T-helper 17 cell (primary cell): ENCODE measurements at places on chromosomes 5 and 9.

DNA sequence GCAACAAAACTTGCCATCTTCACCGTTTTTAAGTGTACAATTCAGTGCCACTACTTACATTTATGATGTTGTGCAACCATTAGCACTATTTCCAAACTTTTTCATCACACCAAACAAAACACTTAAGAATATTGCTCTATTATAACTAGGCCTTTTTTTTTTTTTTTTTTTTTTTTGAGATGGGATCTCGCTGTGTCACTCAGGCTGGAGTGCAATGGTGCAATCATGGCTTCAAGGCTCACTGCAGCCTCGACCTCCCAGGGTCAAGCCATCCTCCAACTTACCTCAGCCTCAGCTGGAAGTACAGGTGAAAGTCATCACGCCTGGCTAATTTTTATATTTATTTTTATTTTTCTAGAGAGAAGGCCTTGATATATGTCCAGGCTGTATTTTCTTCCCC, 22.3 kb upstream of the LMNB1 start:
- DNase-seq, result no peak

GRCh38 chr9:36029765-36030528, 6.8 kb upstream of the RECK start:
- no peak for DNase-seq

GRCh38 chr5:128109138-128109537, 25.6 kb downstream of the SLC12A2 start:
- DNase-seq, result no peak

DNA sequence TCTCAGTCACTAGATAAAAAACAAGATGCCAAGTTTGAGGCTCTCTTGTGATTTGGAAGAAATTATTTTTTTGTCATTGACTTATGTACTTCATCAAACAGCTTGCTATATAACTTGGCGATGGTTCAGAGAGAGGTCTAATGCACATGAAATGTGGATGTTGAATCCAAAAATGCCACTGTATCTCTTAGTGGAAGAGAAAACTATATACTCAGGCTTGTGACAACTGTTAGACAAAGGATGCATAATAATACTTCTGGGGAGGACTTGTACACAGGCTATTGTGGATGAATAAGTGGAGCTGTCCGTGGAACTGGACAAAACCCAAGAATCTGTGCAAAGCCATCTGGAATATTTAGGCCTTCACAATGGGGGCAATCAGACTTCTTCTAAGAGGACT, 162.9 kb upstream of the NMUR2 start:
- DNase-seq, result no peak

GRCh38 chr5:14258840-14259239, 115.7 kb downstream of the TRIO start:
- no peak for DNase-seq

- no peak for DNase-seq
Observed at GRCh38 chr5:131706281-131706680, 71.3 kb upstream of the RAPGEF6 start.

DNA sequence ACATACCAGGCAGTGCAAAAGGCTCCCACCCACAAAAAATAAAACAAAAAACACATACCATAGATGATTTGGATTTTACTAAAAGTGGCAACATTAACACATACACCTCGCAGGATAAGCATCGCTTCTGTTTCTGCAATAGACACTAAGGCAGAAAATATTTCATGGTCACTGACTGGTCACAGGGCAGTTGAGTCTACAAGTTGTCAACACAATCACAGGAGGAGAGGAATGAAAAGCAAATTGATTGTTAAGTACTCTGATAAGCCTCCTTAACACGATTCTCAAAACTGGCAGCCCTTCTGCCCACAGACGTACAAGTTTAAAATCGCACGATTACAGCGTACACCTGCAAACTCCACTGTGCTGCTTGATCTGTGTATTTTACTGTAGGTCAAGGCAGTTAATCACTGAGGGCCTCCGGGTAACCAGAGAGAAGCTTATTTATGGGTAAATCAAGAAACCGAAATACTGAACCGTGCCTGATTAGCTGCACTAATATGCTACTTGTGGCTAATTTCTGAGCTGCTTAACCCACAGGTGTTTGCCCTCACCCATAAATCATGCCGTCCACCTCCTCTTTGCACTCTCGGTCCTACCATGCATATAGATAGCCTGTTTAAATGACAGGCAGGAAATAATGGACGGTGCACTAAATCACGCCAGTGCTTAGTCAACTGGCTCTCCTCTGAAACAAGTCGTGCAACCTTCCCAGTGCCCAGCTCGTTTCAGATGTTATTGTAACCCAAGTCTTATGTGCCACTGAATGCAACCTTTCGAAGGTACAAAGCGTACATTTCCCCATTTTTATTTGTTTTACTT, 659.4 kb upstream of the ADAMTS16 start:
- DNase-seq, result no peak

DNA sequence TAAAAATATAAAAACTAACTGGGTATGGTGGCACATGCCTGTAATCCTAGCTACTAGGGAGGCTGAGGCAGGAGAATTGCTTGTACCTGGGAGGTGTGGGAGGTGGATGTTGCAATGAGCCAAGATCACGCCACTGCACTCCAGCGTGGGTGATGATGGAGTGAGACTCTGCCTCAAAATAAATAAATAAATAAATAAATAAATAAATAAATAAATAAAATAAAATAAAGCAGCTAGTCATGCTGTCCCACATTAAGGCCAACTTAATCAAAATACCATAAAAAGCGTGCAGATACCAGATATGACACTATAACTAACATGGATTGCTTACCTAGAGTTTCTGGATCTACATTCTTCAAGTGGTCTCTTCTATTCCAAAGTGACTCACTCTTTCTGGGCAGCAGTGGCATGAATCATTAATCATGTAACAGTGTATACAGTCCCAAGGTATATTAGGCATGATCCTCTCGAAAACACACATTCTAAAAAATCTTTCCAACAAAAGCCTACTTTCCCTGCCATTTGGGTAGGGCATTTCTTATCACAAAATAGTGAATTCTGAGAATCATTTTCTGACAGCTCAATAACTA, 187.1 kb downstream of the ELAVL2 start:
- no peak for DNase-seq

DNA sequence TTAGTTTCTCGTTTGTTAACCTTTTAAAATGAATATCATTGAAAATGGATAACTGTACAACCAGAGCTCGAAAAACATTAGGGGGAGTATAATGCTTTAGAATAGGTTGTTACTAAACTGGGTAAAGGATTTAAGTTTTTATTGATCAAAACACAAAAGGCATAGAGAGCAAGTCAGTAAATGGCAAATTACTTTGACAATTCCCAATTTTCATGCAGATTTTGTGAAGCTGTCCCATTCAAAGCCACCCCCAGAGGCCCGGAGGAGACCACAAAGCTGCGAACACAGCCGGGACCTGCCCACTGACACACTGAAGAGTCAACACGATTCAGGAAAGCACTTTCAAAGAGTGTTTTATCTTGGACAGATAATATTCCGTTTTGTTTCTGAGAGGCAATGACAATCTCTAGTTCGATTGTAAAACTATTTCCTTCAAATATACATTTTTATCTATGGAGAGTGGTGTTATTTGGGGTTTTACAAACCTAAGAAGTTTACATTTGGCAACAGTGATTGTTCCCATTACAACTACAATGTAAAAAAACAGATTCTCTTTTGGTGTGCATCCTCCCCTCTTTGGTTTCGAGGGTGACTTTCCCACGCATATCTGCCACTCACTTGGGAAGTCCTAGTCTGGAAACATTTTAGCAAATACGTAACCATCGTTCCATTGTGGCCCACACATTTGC, 182.6 kb upstream of the TBCA start:
- no peak for DNase-seq

DNA sequence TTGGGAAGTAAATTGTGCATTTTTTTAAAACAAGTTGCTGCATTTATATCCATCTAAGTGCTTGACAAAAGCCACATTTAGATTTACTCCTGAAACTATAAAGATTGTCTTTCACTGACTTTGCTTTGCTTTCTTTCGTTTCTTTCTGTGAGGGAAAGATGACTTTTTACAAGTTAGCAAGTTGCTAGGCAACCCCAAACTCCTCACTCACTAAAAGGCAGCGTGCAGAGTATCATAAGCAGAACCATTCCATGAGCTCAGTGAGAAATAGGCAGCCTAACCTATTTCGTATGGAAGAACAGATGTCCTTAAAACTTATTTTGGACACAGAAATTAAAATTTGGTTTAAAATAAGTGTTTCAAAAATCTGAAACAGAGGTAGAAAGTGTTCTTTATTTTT, 29.0 kb downstream of the KLF9 start:
- DNase-seq, result no peak

GRCh38 chr5:15026944-15027343, 155.4 kb upstream of the ANKH start:
- DNase-seq, result no peak

DNA sequence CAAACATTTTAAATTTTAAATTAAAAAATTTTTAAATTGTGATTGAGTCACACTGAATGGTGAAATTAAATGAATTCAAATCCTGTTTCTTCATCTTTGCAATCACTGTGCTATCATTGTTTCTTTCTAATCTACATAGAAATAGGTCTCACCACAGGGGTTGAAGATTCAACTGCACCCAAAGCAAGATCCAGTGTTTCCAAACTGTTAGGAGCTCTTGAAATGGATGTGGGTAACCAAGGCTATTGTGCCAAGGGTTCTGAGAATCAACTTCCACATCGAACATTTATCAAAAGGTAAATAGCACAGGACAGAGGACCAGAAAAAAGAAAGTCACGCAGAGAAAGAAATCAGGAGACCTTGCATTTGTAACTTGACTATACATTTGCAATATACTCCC, 172.6 kb upstream of the RASEF start:
- no peak for DNase-seq

GRCh38 chr5:135526924-135527323, 8.8 kb downstream of the NEUROG1 start:
- no peak for DNase-seq

DNA sequence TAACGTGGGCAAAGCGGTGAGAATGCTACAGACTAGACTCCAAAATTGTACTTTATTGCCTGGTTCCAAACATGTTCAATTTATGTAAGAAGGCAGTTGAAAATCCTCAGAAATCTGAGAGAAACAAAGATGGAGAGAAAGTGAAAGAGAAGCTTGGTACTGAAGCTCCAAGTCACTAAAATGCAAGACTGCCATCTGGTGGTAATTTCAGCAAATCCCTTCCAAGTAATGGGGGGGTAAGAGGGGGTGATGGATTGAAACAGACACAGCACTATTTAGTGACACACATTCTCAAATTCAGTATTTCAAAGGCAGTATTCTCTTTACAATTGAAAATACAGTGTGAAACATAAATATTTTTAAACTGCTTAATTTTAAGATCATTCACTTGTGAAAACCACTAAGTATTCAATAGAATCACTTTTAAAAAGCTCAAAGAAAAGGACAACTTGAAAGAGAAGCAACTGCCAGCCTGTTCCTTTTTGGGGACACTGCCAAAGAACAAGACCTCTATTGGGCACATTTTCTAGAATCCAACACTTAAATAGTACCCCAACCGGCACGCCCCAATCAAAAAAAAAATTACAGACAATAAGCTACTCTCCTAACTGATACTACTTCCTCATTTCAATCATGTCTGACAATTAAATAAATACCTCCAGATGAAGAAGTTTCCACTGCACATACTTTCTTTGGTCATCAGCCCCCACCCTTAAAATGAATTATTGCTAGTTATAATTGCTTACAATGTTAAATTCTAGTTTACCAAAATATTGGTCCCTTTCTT, 131.5 kb downstream of the AGTPBP1 start:
- DNase-seq, result no peak

DNA sequence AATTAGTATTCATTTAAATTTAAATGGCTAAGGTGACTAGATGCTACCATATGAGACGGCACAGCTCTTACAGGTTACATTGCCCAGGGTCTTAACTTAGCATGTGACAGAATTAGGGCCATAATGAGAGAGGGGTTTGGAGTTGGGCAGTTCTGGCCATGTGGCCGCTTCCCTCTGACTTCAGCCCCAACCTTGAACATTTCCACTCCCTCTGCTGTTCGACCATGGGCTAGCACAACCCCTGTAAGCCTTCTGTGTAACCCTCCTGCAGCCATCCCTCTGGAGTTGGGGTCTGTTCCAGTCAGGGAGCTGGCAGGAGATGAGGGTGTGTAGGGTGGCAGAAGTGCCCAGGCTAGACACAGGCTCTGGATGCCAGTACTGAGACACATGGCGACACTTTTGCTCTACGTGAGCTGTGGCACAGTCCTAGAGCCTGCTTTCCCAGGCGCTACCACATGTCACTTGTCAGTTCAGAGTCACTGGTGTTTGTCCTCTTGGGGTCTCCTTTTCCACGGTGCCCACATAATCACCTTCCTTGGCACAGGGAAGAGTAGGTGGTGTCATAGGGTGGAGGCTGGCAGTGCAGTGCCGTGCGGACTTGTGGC, 128.7 kb upstream of the PITX1 start:
- DNase-seq, result no peak

DNA sequence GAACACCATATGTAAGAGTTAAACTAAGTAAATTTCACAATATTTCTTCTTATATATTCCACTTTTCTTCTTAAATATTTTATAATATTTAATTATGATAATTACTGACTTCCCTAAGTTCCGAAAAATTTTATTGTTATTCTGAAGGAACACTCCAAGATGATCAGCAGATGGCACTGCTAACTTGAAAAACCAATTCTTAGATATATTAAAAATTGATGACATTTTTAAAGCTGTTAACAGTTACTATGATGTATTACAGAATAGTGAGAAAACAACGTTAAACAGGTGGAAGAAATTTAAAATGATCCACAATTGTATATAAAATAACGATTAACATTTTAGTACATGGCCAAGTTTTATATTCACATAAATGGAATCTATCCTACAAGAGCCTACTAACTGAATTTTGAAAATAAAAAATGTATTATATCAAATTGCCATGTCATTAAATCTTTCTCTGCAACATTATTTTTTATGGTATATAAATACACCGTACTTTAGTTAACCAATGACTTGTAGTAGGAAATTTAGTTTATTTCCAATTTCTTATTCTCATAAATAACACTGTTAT, 30.1 kb upstream of the MUSK start:
- no peak for DNase-seq

- DNase-seq, result no peak
Observed at GRCh38 chr5:168128111-168128510, 163.3 kb upstream of the WWC1 start.

DNA sequence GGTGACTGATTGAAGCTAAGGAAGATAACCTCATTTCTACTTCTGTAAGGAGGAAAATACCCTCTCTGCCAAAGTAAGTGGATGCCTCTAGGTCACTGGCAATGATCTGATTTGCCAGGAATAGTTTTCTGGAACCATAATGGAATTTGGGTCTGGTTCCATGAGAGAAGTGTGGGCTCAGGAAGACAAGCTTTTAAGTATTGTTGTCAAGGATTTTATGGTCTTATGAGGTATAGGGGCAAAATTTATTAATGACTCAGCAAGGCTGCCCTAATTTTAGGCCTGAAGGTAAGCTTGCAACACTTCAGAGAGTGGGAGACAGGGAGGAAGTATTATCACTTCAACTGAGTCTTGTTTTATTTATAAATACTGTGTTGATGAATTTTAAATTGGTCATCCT, 322.6 kb upstream of the ACTBL2 start:
- DNase-seq, result no peak

DNA sequence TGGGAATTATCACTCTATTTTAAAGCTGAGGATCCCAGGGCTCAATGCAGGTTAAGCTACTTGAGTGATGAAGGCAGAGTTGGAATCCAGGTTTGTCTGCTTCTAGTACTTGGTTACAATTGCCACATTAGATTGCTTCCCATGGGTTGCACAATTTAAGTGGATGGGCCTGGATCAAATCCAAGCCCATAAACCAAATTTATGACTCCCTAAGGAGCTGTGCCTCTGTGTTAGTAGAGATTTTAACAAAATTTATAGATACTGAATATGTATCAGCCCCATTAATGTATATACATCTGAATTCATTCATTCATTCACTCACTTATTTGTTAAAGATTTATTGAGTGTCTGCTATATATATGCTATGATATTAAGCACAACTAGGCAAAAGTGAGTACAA, 332.3 kb upstream of the KLF9 start:
- DNase-seq, result no peak
